Common myeloid progenitor, CD34-positive (primary cell): ENCODE measurements at places on chromosomes 7 and 10.

- no peak for DNase-seq
Observed at GRCh38 chr10:77406764-77407430, 230.7 kb downstream of the KCNMA1 start.

DNA sequence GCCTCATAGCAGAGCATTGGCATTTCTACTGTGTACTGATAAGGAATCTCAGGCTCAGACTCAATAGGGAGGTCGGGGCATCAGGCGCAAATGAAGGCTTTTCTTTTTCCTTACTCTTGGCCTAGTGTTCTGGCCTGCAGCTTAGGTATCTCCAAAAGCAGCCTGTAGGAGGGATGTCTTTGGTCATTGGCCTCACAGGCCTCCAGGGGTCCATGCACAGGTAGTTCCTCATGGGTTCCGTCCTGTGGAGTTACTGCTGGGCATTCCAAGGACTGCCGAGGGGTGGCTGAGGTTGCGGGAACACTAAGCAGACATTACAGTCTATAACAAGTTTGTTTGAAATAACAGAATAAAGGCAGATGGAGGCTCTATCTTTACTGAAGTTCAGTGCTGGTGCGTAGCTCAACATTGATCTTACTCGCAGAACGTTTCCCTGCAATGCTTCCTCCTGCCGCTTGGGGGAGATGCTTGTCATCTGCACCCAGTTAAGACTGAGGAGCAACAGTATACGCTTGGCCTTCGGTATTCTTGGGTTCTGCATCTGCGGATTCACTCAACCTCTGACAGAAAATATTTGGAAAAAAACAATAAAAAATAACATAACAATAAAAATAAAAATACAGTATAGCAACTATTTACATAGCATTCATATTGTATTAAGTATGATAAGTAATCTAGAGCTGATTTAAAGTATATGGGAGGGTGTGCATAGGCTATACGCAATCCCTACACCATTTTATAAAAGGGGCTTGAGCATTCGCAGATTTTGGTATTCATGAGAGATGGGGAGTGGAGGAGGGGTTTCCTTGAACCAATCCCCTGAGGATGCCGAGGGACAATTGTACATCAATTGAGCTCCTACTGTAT lies 58.9 kb downstream of the SH2D4B start:
- DNase-seq, result peak; percentile 68

DNA sequence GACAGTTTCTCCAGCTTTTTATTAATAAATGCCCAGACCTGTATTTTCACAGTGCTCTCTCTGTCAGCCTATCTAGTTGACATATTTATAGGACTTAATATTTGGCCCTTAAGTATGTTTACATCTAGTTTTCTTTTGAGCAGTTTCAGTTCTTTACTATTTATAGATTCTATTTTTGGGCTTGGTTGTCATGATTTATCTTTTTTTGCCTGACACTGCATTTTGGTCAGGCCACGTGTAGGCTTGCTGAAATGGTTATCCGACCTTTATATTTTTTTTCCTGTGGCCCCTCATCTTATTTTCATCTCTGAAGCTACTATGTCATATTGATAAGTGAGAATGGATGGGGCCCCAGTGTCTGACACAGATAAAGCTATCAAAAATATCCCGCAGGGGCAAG lies 515.4 kb upstream of the FZD8 start:
- no peak for DNase-seq

- no peak for DNase-seq
Observed at GRCh38 chr10:129495698-129496097, 28.7 kb downstream of the MGMT start.

DNA sequence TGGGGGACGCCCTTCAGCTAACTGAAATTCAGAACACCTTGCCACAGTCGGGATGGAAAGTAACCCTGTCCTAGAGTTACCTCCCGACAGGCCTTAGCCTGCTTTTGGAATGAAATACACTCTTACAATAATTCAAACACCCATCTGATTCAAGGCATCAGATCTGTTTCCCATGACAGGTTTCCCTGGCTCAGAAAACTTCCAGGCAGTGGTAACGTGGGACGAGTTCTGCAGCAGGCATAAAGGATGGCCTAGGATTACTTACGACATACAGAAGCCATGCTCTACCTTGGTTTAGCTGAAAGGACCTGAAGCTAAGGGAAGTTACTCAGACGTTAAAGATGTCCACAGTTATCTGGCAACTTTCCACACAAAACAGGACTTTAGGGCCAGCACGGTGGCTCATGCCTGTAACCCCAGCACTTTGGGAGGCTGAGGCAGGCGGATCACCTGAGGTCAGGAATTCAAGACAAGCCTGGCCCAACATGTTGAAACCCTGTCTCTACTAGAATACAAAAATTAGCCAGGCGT lies 5.0 kb downstream of the PAXIP1 start:
- no peak for DNase-seq

DNA sequence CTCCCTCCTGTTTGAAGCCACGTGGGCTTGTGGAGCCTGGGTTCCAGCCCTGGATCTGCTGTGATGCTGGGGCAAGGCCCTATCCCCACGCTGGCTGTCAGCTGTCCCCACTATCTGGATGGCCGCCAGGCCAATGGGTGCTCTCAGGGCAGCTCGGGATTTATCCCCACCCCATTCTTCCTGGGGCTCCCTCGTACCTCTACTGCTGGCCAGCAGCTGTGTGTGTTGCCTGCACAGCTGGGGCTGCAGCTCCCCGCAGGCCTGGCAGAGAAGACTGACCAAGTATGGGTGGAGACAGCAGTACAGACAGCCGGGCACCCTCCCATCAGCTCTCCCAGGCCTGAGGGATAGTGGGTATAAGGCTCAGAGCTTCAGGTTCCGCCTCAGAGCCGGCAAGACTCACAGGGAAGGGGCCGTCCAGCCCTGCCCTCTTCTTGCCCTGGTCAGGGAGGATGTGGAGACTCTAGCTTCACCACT lies 13.6 kb downstream of the CLIP2 start:
- no peak for DNase-seq

GRCh38 chr7:106768324-106768751 lies 96.7 kb upstream of the PIK3CG start:
- peak; percentile 83 for DNase-seq

DNA sequence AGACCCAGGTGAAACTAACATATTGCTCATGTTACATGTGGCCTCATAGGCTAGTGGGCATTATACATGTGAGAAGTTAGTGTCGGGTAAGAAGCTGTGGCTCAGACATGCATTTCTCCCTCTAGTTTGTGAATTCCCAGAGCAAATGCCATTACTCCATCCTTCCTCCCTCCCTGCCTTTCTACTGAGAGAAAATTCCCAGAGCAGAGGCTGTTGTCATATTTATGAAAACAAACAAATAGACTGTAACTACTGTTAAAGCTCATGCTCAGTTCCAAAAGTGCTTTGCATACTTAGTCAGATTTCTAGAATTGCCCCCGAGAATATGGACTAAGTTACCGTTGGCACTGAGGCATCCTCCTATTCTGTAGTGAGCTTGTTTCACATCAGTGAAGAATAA lies 29.0 kb downstream of the ZNRF2 start:
- DNase-seq, result no peak

DNA sequence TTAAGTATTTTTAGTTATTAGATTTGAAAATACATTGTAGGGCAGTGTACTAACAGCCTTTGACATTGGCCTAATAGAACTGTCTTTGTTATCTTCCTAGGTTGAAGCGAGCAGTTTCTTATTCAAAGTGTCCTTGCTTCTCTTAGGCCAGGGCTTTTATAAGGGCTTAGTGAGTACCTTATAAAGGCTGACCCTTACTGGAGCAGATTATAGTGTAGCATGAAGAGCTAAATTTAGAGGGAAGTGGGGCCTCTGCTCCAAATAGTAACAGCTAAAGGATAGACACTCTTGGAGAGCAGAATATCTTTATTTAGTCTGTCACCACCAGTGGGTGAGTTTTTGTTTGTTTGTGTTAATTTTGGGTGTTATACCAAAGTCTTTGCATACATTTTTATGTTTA lies 15.9 kb downstream of the BZW2 start:
- no peak for DNase-seq

DNA sequence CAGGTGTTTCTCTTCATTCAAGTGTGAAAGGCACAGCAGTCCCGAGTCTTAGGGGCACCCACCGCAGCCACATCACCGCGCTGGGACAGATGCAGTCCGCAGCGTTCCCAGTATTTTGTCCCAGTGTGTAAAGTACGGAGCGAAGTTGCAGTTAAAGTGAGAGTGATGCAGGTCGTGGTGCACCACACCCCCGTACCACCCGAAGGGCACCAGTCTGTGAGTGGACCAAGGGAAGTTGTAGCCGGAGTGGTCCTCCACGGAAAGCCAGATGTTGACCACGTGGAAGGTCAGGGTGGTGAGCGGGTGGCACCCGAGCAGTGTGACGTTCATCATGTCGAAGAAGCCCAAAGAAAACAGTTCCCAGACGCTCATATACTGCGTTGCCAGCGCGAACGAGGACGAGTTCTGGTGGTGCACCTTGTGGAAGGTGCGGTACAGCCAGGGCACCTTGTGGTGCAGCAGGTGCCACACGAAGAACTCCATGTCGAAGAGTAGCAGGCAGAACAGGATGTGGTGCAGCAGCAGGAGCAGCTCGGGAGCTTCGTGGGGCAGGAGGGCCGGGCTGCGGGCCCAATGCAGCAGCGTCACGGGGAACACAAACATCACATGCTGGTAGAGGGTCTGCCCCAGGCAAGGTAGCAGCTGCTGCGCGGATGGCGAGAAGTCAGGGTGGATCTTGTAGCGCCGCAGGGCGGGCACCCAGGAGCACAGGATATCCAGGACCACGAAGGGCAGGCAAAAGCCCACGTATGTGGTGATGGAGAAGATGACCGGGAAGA lies 526 bp downstream of the CH25H start:
- DNase-seq, result peak; percentile 73
